ENCODE measurements at places on chromosomes 16 and 17.

DNA sequence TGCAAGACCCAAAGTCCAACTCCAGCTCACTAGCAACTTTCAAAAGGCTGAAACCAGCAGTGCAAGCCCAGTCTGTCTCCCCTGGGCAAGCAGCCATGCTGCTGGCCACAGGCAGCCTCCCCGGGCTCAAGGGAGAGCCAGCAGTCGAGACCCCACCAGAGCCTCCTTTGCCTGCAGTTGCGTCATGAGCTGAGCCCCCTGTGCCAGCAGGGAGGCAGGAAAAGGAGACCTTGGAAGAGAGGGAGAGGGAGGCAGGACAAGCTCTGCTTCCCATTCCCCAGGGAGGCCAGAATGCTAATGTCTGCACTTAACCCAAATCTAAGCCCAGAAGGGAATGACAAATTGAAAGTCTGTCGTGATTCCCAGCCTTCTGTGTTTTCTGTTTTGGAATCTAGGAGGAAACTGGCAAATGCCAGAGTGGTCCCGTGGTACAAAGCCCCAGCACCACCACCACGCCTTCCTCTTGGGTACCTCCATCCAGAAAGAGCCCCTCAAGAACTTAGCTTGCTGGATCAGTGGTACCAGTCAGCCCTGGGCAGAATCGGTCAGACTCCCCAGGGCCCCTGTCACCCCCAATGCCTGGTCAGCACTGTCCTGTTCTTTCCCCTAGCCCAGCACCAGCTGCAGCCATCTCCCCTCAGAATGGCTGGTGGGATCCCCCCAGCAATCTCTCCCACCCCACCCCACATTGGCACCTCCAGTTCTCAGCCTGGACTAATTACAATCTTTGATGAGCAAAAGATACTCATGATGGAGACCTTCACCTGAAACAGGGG is 99.3 kb upstream of the TNRC6C start:
- no peak for DNase-seq

DNA sequence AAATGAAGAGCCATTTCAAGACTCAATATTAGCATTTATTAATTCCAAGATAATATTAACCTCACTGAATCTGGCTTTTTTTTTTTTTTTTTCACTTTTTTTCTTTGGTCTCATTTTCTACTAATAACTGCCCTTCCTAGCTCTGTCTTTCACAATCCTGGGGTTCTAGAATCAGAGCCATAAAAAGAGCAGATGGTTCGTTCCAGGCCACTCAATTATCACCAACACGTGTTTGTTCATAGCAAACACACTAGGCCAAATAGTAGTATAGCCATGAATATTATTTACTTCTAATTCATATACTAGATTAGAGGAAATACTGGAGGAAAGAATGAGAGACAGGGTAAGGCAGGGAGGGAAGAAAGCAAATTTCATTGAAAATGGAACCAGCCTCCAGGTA is 39.8 kb downstream of the TEX2 start:
- no peak for DNase-seq

DNA sequence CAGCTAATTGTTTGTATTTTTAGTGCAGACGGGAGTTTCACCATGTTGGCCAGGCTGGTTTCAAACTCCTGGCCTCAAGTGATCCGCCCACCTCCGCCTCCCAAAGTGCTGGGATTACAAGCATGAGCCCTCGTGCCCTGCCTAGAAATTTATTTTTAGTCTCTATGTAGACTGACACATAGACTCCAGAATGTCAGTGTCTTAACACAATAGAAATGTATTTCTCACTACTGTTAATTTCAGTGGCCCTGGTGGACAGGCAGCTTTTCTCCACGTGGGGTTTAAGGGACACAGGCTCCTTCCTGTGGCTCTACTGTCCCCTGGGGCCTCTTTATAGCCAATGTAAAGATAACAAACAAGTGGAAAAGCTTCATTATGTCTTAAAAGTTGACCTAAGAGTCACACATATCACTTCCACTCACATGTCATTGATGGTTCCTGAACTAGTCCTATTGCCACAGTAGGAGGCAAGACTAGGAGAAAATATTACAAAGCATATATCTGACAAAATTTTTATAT is 43.8 kb downstream of the COPRS start:
- no peak for DNase-seq

DNA sequence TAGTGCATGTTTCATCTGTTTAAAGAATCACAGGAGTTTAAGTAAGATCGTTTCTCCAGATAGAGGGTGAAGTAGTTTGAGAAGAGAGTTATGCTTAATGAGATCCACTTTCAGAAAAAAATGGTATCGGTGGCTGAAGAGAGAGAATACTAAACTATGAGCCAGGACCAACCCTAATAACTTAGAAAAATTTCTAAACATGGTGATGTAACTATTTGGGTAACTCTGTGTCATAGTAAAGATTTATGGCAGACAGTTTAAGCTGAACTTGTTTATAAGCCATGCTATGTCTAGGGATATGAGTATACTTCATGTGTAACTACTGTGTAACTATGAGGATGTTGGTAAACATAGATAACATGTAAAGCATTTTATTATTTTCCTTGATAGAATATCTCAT is 489.5 kb downstream of the KCNJ2 start:
- no peak for DNase-seq

DNA sequence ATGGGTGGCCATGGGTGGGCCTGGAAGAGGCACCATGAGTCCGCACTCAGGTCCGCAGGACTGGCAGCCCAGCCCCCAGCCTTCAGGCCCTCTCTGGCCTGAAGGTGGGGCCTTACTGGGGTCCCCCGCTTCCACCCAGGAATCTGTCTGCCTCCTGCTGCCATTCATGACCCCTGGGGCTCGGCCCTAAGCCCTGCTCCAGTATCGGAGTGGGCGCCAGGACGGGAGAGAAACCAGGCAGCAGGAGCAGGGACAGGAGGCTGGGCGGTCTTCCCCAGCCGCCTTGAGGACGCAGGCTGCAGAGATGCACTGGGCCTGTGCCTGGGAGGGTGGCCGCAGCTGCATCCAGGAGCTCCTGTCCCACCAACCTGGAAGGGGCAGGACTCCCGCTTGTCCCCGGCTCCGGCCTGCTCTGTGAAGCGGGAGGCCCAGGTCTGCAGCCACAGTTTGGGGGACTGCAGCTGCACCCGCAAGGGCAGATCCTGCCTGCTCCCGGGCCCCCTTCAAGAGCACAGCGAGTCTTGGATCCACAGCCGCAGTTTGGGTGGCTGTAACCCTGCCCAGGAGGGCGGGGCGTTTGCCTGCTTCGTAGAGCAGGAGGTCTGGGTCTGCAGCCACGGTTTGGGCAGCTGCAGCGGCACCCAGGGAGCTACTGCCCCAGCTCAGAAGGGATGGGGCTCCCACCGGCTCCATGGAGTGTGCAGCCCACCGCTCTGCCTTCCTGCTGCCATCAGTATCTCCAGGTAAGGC is 81.8 kb upstream of the DNAJA2 start:
- no peak for DNase-seq

- DNase-seq: no peak
These were observed 2.7 kb downstream of the WDR59 start for GRCh38 chr16:74982256-74982655.

Measured in NCI-H446 (cell line).